Aorta (tissue), 5 donors: ENCODE measurements at places on chromosomes 7 and 10. TPM values are rescaled to one million over a fixed set of nuclear protein-coding genes. Genes with fewer than 3 reads are reported as not detected.

GRCh38 chr7:102874966-102875365, 37.8 kb upstream of the LRRC17 start:
- H3K36me3 ChIP-seq = no peaks in the 10 kb centered on the region
- H3K27me3 ChIP-seq = no peaks in the 10 kb centered on the region
- peak overlapping the region; percentile 80 for H3K27ac ChIP-seq
- no peak for DNase-seq

DNA sequence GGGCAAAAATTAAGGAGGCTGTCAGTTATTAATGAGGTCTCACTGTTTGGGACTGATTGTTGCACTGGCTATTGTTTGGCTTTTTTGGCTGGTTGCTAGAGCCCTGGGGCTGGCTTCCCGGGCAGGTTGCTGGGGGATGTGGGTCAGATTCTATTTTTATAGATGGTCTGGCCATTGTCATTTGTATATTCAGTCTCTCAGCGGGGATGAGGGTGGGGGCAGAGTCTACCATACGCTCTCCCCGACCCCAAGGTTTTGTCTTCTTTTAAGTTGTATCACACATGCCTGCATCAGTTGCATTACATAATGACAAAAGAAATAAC, 84.3 kb upstream of the GRB10 start:
- no peak for DNase-seq
- no peak overlapping the region for H3K27ac ChIP-seq

CCL24 gene
- total RNA-seq = 2.4 TPM

FLNC gene
- 135 TPM for total RNA-seq

- H3K4me1 ChIP-seq = no peaks in the 10 kb centered on the region
- no peak overlapping the region for H3K27ac ChIP-seq
- H3K36me3 ChIP-seq = no peaks in the 10 kb centered on the region
- DNase-seq = no peak
- no peak overlapping the region for H3K4me3 ChIP-seq
These were observed 209.8 kb upstream of the SEMA3D start for GRCh38 chr7:85396676-85397075.

- H3K36me3 ChIP-seq = no peaks in the 10 kb centered on the region
- no peaks in the 10 kb centered on the region for H3K4me1 ChIP-seq
- H3K27ac ChIP-seq = peak within 1 kb of the TSS; percentile 91
- H3K27me3 ChIP-seq = no peaks in the 10 kb centered on the region
- DNase-seq = peak; percentile 94
These were observed at the start of gene EGFR for GRCh38 chr7:55018361-55019190. EGFR (plus strand) TSS chr7:55019017; CDS start chr7:55019278, 261 bp downstream.

PDIA4 gene
- total RNA-seq = 80.0 TPM

GRCh38 chr10:132909491-132910071, 32.8 kb downstream of the CFAP46 start:
- no peaks in the 10 kb centered on the region for H3K36me3 ChIP-seq
- no peak overlapping the region for H3K27ac ChIP-seq
- no peaks in the 10 kb centered on the region for H3K4me1 ChIP-seq
- no peak overlapping the region for H3K4me3 ChIP-seq
